ENCODE measurements at places on chromosomes 5 and 9.

DNA sequence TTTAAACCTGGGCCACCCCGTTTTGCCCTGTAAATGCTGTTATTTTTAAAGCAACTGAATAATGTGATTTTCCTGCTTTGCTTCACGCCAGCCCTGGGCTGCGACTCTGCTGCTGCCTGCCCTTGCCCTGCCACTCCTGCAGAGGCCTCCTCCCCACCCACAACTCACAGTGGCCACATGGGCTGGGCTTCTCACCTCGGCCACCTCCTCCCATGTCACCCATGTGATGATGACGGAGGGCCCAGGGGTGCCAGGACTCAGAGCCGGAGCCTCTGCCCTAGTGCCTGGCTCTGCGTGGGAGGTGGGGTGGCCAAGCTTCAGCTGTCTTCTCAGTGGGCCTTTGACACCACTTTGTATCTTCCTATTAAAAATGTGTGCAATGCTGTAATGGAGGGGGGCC lies 48.1 kb upstream of the NKD2 start:
- DNase-seq: no peak

DNA sequence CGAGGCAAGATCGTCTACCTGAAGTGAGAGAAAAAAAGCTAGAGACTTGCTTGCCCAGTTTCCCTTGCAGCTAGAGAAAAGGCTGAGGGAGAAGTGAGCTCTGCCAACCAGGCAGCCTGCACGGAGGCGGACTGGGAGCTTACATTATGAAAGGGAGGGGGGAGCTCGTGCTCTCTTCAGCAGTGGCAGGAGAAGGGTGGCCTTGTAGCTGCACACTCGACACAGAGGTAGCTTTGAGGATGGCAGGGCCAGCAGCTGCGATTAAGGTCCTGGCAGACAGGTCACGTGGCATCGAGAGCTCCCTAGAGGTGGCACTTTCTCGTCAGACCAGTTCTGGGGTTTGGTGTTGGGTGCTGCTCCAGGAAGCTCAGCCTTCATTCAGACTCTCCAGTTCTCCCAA lies 26.7 kb downstream of the APBA1 start:
- no peak for DNase-seq

GRCh38 chr5:116561658-116562057 lies 13.0 kb downstream of the SEMA6A start:
- no peak for DNase-seq

DNA sequence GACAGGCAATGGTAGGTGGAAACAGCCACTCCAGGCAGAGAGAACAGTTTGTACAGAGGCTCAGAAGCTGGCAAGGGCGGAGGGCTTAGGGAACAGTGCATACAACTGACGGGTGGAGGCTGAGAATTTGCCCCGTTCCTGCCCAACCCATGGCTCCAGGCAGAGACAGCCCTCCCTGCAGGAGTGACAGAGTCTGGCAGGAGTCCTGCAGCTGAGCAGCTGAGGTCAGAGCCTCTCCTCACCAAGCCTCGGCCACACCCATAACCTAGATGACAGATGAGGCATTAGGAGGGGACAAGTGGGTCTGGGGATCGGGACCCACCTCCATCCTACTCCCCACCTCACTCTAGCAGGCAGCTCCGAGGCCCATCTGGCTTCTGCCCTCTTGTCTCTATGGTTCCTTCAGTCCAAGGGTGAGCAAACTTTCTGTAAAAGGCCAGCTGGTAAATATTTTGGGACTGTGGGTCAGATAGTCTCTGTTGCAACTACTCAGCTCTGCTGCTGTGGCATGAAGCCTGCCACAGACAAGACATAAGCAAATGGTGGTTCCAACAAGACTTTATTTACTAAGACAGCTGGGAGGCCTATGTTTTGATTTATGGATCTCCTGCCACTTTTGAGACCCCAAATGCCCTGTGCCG lies 83.7 kb downstream of the SH3TC2 start:
- no peak for DNase-seq
